Activated CD4-positive, alpha-beta T cell treated with anti-CD3 and anti-CD28 coated beads for 36 hours (primary cell): ENCODE measurements at places on chromosomes 5 and 9.

GRCh38 chr9:18317896-18318295, 156.1 kb upstream of the ADAMTSL1 start:
- H3K4me1 ChIP-seq: no peaks in the 10 kb centered on the region
- no peak for DNase-seq
- H3K27me3 ChIP-seq: peaks cover 4% of the 10 kb centered on the region
- no peak overlapping the region for H3K4me3 ChIP-seq

- H3K4me1 ChIP-seq: peaks cover 10% of the 10 kb centered on the region
- no peak overlapping the region for H3K27ac ChIP-seq
- no peaks in the 10 kb centered on the region for H3K36me3 ChIP-seq
- H3K27me3 ChIP-seq: no peaks in the 10 kb centered on the region
- DNase-seq: no peak
Measured at GRCh38 chr9:77595426-77596095, 52.6 kb downstream of the GNA14 start.

- no peak overlapping the region for H3K4me3 ChIP-seq
- no peak for DNase-seq
- no peaks in the 10 kb centered on the region for H3K36me3 ChIP-seq
- H3K4me1 ChIP-seq: no peaks in the 10 kb centered on the region
- no peak overlapping the region for H3K27ac ChIP-seq
Measured at GRCh38 chr5:101535626-101536025, 632.5 kb upstream of the ST8SIA4 start.

DNA sequence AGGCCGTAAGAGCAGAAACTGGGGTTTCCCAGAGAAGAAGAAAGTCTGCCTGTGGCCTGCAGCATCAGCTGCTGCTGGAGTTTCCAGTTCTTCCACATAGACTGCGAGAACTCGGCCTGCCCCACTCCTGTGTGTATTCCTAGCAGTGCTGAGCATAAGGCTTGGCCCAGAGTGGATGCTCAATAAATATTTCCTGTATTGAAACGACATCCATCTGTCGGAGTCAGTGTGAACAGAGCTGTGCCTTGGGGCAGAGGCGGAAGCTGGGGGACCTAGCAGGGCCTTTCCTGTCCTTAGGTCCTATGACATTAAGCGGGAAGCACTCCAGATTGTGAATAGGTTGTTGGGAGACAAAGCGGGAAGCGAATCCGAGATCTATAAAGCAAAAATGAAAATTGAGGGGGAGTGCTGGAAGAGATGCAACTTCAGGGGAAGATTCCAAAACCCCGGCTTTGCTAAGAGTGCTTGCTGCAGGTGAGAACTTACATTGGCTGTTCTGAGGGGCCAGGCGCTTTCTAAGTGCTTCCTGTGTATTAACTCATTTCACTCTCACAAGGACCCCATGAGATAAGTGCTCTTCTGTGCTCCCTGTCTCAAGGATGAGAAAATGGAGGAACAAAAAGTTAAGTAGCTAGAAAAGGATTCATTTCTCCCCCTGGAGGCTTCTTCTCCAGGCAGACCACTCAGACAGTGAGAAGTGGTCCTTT, 76.1 kb upstream of the CXCL14 start:
- H3K27ac ChIP-seq: no peak overlapping the region
- DNase-seq: no peak
- H3K27me3 ChIP-seq: peaks cover 3% of the 10 kb centered on the region
- no peaks in the 10 kb centered on the region for H3K36me3 ChIP-seq

GRCh38 chr5:97842687-97843086, 659.6 kb upstream of the RIOK2 start:
- no peak overlapping the region for H3K27ac ChIP-seq
- no peak overlapping the region for H3K4me3 ChIP-seq
- H3K36me3 ChIP-seq: no peaks in the 10 kb centered on the region
- H3K4me1 ChIP-seq: peaks cover 4% of the 10 kb centered on the region
- no peaks in the 10 kb centered on the region for H3K27me3 ChIP-seq
- no peak for DNase-seq

DNA sequence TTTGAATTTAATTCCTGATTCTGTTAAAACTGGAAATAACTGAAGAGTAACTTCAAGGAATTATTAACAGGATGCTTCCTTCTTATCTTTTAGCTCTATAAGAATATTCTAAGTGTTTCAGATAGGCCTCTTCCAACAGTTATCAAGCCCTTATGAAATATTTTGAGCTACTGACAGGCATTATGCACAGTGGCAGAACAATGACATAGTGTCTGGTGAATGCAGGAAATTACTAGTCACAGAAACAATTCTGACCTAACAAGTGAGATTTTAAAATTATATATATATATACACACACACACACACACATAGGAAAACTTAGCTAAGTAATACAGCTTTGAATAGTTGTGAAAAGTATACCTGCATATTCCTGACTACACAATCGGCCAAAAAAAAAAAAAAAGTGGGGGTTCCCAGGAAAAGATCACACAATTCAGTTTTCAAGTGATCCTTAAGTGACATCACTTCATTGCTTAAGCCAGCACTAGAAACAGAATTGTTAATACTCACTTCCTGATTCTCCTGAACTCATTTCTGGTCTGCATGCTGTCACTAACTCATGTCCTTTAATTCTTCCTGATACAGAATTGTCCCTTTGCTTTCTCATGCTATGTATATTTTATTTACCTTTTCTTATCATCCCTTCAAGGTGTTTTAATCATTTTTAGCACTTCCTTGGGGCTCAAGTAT, 77.3 kb downstream of the SLC25A46 start:
- DNase-seq: no peak
- no peak overlapping the region for H3K27ac ChIP-seq
- peaks cover 5% of the 10 kb centered on the region for H3K27me3 ChIP-seq
- no peaks in the 10 kb centered on the region for H3K36me3 ChIP-seq
- no peaks in the 10 kb centered on the region for H3K4me1 ChIP-seq

- H3K4me3 ChIP-seq: no peak overlapping the region
- no peaks in the 10 kb centered on the region for H3K36me3 ChIP-seq
- H3K4me1 ChIP-seq: peaks cover 2% of the 10 kb centered on the region
Measured at GRCh38 chr9:34321451-34321850, 7.6 kb downstream of the KIF24 start.

DNA sequence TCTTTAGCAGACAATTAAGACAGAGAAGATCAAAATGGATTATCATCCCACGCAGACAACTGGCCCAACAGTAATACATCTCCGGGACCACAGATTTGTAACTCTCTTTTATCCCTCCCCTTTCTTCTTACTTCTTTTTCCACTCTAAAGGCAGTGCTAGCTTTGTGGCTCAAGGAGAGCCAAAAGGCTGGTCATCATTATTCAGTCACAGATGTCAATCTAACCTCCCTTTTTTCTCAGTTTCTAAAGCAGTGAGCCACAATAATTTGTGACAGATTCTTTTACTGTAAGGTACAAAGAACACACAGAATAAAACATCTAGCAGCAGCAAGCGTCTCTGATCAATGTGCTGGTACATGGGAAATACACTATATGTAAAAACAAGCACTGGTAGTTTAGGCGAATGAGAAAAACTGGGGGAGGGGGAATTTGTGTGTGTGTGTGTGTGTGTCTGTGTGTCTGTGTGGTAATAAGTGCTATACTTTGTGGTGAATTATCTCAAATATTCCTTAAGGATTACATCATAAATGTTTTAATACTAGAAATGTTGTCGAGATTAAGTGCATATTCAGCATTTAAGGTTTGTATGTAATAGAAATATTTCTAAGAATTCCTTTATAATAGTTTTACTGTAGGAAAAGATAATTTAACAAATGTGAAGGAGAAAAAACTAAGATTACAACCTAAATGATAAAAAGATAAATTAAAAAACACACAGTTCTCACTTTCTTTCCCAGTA, 140.2 kb downstream of the DENND1A start:
- no peaks in the 10 kb centered on the region for H3K27me3 ChIP-seq
- H3K27ac ChIP-seq: no peak overlapping the region
- no peak overlapping the region for H3K4me3 ChIP-seq
- peaks cover 5% of the 10 kb centered on the region for H3K36me3 ChIP-seq
- no peak for DNase-seq

GRCh38 chr5:151477101-151477500, 29.7 kb downstream of the SLC36A1 start:
- peaks cover 7% of the 10 kb centered on the region for H3K36me3 ChIP-seq
- no peak overlapping the region for H3K4me3 ChIP-seq
- DNase-seq: no peak
- H3K27ac ChIP-seq: no peak overlapping the region
- no peaks in the 10 kb centered on the region for H3K27me3 ChIP-seq

- H3K4me3 ChIP-seq: no peak overlapping the region
- no peak for DNase-seq
- H3K27ac ChIP-seq: peak overlapping the region; percentile 58
- H3K27me3 ChIP-seq: no peaks in the 10 kb centered on the region
- H3K4me1 ChIP-seq: peaks cover 11% of the 10 kb centered on the region
Measured at GRCh38 chr9:129346046-129346445, 168.0 kb upstream of the IER5L start.

DNA sequence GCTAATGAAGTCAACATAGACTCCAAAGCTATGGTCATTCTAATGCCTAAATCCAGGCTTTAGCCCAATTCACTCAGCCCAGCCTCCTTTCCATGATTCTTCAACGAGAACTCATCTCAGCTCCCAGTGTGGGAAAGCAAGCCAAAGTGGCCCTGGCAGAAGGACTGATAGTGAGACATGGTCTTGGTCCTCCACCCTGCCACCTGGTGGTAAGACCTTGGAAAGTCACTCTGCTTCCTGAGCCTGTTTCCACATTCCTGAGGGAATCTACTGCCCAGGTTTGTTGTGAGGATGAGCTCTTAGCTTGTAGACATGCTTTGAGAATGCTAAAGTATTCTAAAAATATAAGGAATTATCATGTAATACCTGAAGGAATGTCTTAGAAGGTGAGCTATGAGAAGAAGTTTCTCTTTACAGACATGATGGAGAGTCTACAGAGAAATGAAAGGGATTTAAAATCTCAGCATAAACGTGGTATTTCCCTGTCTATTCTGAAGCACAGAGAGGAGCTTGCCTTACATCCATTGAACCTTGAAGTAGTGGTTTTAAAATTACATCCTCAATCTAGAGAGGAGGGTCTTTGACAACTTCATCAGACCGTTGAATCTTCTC, 173.5 kb downstream of the TRIM32 start:
- H3K4me3 ChIP-seq: no peak overlapping the region
- DNase-seq: peak; percentile 47
- no peaks in the 10 kb centered on the region for H3K36me3 ChIP-seq
- H3K27ac ChIP-seq: no peak overlapping the region
- peaks cover 3% of the 10 kb centered on the region for H3K27me3 ChIP-seq

DNA sequence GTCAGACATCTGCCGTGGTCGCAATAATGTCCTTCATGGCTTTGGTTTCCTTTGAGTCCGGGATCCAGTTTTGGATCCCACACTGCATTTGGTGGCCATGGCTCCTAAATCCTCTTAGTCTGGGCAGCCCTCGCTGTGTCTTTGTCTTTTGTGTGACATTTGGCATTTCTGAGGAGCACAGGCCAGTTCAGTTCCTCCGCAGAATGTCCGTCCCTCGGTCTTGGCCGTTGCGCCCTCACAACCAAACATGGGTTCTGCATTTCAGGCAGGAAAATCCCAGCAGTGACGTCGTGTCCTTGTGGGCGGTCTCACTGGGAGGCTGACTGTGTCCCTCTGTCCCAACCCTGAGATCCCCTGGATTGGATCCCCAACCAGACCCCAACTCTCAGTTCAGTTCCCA, 172.9 kb upstream of the PPP1R26 start:
- peaks cover 12% of the 10 kb centered on the region for H3K27me3 ChIP-seq
- H3K36me3 ChIP-seq: no peaks in the 10 kb centered on the region
- H3K4me3 ChIP-seq: no peak overlapping the region
- H3K27ac ChIP-seq: no peak overlapping the region

DNA sequence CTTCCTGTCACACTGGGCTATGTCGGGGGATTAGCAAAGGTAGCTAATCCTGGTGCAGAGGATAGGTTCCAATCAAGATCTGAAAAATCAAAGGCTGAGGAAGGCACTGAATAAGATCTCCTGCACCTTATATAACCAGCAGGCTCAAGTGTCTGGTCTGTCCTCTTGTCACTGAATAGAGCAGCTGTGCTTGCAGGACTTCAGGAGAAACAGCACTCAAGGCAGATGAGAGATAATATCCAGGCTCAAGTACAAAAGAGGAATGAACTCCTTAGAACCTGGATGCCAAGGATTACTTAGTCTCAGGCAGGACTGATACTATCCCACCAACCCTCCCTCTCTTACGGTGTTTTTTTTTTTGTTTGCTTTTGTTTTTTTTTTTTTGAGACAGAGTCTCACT, 108.8 kb upstream of the LRRTM2 start:
- H3K4me1 ChIP-seq: peaks cover 33% of the 10 kb centered on the region
- no peak overlapping the region for H3K4me3 ChIP-seq
- peaks cover 4% of the 10 kb centered on the region for H3K27me3 ChIP-seq
- H3K27ac ChIP-seq: no peak overlapping the region

GRCh38 chr5:53063791-53064190, 45.8 kb downstream of the MOCS2 start:
- peaks cover 8% of the 10 kb centered on the region for H3K4me1 ChIP-seq
- no peak overlapping the region for H3K27ac ChIP-seq
- H3K4me3 ChIP-seq: no peak overlapping the region
- no peak for DNase-seq

DNA sequence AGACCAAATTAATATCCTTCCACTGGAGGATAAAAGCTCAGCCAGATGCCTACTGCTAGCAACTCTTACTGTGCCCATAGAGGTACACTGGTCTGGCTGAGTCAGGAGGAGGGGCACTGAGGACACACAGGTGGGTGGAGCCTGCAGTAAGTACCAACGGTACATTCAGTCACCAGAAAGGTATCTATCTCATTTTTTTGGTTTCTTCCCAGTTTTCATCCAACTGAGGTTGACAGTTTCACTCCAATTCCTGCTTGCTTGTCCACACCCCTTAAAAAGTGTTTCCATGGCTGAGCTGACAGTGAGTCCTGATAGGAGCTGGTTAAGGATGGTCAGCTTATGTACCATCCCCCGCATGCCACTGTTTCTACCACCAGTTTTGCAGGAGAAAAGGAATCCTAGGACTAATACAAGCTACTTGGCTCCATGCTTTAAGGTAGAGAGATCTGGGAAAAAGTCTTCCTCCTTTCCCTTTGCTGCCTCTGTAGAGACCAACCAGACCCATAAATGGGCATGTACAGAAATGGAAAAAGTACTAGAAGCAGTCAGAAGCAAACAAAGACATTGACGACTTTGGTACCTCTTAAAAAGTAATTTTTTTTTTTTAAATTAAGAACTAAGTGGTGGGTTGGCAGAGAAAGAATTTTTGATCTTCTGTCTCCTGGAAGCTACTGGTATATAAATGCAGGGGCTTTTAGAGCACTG, 3.2 kb downstream of the ELL2 start:
- H3K27me3 ChIP-seq: no peaks in the 10 kb centered on the region
- H3K4me3 ChIP-seq: peak overlapping the region; percentile 97
- H3K4me1 ChIP-seq: peaks cover 54% of the 10 kb centered on the region

- H3K4me1 ChIP-seq: no peaks in the 10 kb centered on the region
- DNase-seq: no peak
- H3K27ac ChIP-seq: no peak overlapping the region
- no peaks in the 10 kb centered on the region for H3K36me3 ChIP-seq
- H3K4me3 ChIP-seq: no peak overlapping the region
- peaks cover 3% of the 10 kb centered on the region for H3K27me3 ChIP-seq
Measured at GRCh38 chr9:4780651-4781050, 12.1 kb upstream of the RCL1 start.

GRCh38 chr9:135961811-135962695, 880 bp upstream of the UBAC1 start:
- H3K36me3 ChIP-seq: no peaks in the 10 kb centered on the region
- H3K4me3 ChIP-seq: peak overlapping the region; percentile 72
- DNase-seq: no peak
- H3K4me1 ChIP-seq: peaks cover 32% of the 10 kb centered on the region
- no peaks in the 10 kb centered on the region for H3K27me3 ChIP-seq
